ENCODE measurements at places on chromosomes 5 and 9.

DNA sequence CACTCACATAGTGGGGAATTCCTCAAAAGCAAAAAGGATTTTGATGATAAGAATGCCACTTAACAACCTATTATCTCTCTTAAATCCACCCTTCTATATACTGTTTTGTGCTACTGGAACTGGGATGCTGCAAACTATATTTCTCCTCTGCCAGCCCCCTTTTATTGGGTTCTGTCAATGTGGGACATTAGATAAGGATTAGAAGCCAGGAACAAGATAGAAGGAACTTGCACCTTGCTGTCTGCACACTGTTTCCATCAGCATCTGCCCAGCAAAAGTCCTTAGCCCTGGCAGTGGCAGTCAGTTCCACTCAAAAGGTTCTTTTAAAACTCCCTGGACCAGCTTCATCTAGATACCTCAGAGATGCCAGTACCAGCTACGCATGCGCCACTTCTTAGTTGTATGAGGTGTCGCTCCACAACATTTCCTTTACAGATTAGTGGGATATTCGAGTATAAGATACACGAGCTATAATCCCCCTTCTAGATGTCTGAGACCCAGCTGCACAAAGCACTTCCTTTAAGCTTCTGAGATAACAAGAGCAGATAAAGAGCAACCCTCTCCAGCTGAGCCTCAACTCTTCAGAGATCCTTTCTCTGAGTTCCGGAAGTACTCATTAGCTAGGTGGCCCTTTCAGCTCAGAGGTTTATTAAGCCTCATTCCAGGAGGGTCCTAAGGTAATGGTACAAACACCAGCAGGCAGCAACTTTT lies 45.3 kb downstream of the CERT1 start:
- DNase-seq = no peak

DNA sequence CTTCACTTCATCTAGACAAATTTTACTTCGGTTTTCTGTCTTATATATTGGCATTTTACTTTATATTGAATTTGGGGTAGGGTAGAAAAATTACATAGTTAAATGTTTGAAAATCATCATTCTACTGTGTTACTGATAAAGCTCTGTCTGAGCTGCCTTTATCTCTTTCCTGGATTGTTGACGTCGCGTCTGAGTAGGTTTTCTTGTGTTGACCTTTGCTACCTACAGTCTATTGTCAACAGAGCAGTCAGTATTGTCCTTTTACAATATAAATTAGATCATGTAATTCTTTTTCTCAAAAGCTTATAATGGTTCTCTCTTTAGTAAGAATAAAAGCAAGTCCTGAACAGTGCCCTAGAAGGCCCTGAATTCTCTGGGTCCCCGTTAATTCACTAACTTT lies 128.2 kb downstream of the HACD4 start:
- DNase-seq = no peak

DNA sequence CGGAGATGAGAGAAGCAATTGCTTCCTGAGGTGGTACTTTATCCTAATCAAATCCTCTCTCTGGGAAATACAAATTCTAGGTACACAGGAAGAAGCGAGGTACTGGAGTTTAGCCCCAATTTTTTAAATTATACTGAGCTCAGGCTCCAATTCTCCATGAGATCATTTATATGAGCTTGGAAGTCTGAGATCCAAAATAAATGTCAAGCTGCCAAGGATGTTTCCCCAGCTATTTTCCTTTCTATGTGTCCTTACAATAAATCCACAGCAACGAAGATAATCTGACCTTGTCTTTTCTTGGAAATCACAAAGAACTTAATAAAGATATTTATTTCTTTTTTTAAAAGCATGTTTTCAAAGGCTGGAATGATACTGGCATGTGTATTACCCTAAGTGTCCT lies 597.3 kb downstream of the GABRG2 start:
- DNase-seq = no peak

DNA sequence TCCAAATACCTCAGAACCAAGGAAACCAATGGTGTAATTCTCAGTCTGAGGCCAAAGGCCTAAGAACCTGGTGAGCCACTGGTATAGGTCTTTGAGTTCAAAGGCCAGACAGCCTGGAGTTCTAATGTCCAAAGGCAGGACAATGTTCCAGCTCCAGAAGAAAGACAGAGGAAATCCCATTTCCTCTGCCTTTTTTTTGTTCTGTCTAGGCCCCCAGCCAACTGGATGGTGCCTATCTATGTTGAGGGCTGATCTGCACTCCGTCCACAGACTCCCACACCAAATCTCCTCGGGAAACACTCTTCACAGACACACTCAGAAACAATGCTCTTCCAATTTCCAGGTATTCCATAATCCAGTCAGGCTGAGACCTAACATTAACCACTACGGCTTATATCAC lies 30.1 kb downstream of the FNIP1 start:
- no peak for DNase-seq

DNA sequence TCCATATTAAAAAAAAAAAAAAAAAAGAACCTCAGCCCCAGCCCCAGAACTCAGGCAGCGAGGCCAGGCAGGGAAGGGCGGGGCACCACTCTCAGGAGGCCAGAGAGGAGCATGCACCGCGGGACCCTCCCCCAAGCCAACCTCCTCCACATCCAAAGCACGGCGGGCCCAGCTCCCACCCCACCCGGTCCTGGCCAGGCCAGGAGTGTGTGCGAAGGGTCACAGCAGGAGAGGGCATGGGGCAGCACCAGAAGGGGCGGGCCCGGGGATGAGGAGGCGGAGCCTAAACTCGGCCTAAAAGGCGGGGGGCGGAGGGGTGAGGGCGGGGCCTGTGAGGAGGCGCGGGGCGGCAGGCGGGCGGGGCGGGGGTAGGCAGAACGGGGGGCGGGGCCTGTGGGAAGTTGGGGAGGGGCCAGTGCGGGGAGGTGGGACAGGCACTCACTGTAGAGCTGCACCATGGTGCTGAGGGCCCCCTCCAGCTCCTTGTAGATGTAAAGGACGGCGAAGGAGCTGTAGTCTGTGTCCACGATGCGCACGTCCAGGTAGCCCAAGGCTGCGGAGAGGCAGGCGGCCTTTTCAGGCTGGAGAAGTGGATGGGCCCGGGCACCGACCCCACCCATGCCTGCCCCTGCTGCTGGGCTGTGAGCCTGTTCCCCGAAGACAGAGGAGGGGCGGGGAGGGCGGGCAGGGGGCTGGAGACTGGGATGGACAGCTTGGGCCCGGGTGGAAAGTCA lies 1.2 kb downstream of the LCN15 start:
- DNase-seq = no peak

- no peak for DNase-seq
These were observed 280.3 kb downstream of the DRD1 start for GRCh38 chr5:175163586-175164275.

- DNase-seq = no peak
These were observed 243.9 kb upstream of the KLF4 start for GRCh38 chr9:107733523-107733894.

GRCh38 chr9:18979367-18979766 lies 53.6 kb downstream of the SAXO1 start:
- DNase-seq = no peak

- DNase-seq = no peak
These were observed 376.6 kb upstream of the TUSC1 start for GRCh38 chr9:26054600-26055520.

GRCh38 chr9:128225770-128226411 lies 22.7 kb downstream of the DNM1 start:
- DNase-seq = no peak

DNA sequence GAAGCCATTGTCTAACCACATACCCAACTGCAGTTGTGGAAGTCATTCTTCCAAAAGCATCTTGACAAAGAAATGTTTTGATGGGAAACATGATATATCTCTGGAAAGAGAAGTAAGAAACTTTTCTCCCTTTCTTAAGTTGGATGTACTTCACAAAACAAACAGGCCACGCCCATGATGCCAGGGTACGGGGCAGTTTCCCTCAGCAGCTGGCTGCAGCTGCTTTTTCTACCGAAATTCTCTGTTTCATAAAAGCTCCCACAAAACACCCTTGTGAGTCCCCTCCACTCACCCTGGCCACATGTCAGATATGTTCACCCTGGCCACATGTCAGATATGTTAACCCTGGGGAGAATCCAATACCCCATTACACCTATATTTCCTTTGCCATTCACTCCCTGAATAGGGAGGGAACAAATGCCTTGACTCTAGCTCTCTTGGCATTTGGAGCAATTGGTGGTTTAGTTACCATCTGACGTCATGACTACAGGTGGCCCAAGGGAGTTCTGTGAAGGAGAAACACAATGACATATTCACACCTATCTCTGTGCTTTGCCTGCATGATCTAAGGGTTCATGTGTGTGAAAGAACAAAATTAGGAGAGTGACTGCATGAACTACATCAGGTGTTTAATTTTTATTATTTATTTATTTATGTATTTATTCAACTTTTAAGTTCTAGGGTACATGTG lies 103.0 kb downstream of the AOPEP start:
- no peak for DNase-seq

DNA sequence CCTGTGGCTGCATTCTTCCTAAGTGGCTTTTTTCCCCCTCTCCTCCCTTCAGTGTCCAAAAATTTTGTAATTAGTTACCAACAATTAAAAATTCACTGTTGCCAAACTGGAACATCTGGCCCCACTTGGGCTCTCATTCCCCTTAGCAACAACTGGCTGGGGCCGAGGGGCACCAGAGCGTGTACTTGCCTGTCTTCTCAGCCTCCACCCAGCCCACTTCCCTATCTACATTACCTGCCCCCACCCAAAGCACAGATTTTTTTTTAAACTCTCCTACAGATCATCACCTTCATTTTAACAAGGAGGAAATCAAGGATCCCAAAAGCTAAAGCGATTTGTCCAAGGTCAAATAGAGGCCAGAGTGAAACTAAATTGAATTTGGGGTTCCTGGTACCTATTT lies 278.8 kb downstream of the EBF1 start:
- no peak for DNase-seq

- peak; percentile 98 for DNase-seq
These were observed 61.1 kb downstream of the DIAPH1 start for GRCh38 chr5:141557681-141558136.

DNA sequence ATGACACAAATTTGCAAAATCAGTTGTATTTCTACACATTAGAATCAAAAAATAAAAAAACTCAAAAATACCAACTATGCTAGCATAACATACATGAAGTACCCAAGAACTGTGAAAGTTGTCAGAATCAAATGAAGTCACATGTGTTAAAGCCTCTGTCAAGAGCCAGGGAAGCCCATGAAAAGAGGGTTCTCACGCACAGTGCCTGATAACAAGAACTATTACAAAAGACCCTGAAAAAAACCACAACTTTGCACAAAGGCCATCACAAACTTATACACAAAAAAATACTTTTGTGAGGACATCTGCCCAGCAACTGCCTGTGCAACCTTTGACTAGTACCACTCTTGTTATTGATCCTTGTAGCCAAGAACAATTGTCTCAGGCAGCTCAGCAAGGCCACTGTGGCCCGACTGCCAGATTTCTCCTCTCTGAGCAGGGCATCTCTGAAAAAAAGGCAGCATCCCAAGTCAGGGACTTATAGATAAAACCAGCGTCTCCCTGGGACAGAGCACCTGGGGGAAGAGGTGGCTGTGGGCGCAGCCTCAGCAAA lies 28.9 kb upstream of the HNRNPA0 start:
- no peak for DNase-seq

- DNase-seq = peak; percentile 96
These were observed 10.3 kb upstream of the DOCK2 start for GRCh38 chr5:169626779-169627178.

DNA sequence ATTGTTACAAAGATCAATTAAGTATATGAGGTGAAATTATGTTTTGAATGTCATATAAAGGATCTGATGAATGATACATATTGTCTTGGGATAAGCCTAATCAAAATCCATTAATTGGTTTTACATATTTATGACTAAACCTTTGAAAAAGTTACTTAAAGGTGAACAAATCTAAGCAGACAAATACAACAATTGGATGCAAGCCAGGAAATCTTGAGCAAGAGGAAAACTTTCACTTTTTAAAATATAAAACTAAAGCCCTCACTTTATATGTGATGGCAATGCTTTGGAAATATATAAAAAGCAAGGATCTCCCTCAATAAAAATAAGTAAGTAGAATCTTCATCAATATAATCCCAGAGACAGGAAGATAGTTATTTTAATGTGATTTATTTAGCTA lies 80.1 kb downstream of the EDIL3 start:
- no peak for DNase-seq

DNA sequence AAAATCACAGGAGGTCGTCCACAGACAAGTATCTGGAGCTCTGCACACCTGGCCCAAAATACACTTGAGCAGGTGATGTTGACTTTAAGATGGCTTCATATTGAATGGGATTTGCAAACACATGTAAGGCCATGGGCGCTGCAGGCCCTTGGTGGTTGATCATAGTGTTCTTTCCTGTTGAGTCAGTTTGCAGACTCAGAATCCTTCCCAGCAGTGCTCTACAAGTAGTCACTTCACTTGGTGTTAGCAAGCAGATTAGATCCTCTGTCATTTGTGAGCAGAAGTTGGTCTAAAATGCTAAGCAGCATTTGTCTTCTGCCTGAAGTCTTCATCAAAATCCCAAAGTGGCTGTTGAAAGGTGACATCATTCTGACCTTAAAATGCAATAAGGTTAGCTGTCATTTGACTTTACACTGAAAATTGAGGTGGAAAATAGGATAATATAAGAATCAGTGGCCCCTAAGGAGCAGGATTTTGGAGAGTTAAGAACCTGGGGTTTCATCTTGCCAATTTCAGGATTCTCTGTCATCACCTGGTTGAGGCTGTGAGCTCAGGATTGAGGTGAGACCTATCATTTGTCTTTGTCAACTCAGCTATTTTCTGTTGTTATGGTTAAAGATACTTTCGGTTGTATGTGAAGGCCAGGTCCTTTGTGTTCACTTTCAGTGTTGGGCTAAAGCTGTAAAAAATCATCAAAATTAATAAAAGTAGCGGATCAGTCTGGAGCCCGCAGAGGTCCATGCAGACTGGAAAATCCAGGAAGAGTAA lies 114.5 kb downstream of the LRRC70 start:
- DNase-seq = no peak

DNA sequence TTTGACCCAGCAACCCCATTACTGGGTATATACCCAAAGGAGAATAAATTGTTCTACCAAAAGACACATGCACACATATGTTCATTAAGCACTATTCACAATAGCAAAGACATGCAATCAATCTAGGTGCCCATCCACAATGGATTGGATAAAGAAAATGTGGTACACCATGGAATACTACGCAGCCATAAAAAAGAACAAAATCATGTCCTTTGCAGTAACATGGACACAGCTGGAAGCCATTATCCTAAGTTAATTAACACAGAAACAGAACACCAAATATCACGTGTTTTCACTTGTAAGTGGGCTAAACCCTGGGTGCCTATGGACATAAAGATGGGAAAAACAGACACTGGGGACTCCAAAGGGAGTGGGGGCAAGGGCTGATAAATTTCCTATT lies 46.6 kb downstream of the KLHL3 start:
- DNase-seq = no peak

- no peak for DNase-seq
These were observed 14.5 kb downstream of the PHAX start for GRCh38 chr5:126615286-126615685.

- DNase-seq = peak; percentile 17
These were observed 28.1 kb downstream of the FAM114A2 start for GRCh38 chr5:154010660-154011059.
